ENCODE measurements at places on chromosomes 6 and 20.

DNA sequence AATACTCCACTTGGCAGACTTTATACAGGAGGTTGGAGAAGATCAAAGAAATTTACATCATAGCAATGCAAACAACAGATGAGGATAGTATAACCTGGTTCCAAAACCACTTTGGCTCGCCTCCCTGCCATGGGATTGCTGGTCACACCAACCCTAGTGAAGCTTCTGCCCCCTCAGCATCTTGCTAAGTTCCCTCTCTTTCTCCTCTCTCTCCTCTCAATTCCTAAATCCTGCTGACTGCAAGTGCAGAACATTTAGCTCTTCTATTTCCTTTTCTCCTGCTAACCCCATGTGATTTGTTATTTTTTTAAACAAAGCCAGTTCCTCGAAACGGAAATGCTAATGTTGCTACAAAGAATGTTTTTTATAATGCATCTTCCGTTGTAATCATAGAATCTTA is 50.3 kb upstream of the LY86 start:
- no peak for DNase-seq

DNA sequence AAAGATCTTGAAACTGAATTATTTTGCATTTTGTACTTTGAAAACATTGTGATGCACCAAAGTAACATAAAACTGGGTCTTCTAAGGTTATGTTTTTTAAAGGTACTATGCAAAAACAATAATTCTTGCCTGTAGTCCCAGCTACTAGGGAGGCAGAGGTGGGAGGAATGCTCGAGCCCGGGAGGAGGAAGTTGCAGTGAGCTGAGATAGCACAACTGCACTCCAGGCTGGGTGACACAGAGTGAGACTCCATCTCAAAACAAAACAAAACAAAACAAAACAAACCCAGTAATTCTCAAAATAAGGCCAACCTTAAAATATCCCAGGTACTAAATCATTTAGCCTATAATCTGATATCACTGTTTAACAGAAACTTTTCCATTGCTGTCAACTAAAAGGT is 269.6 kb downstream of the KHDC1L start:
- DNase-seq: no peak

DNA sequence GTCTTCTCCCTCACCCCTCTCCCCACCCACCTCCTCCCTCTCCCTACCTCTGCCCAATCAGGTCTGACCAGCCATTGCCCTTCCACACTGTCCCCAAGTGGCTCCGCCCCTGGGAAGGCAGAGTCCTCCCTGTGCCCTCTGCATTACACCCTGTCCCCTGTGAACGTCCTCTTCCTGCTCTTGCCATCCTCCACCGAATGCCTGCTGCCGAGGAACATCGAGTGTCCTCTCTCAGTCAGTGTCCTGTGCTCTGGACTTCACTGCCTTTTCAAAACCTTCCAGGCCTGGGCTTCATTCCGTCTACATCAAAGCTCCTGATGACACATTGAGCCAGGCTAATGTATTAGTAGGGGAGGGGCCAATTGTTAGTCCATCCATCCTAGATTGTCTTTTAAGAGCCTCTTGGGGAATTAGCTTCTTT is 3.3 kb upstream of the PACSIN1 start:
- DNase-seq: no peak

DNA sequence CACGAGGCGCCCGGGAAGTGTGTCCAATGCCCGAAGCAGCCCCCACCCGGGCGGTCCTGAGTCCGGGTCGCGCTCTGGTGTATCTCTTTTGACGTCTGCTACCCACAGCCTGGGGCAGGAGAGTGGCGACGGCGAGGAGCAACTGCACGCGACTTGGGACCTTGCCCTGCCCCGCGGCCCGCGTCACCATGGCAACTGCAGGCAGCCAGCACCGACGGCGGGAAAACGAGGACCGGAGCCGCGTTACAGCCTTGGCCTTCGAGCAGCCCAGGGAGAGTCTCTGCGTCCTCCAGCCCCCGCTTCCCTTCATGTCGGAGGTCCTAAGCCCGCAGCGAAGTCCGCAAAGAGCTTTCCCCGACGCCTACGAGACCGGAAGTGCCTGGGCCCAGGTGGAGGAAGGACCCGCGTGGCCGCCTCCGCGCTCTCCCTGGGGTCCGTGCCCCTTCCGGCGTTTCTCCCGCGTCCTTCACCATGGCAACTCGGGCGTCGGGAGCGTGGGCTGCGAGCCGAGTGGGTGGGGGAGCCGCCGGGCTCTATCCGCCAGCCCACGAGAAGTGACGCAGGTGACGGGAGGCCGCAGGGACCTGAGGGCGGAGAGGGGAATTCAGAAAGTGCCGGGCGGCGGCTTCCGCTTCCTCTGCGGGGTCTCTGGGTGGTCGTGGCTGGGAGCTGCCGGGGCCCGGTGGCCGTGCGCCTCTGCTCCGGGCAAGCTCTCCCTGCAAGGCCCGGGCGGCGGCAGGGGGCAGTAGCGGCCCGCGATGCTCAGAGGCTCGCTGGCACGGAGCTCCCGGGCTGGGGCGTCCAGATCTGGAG is 88.6 kb upstream of the TGM3 start:
- DNase-seq: peak; percentile 88

DNA sequence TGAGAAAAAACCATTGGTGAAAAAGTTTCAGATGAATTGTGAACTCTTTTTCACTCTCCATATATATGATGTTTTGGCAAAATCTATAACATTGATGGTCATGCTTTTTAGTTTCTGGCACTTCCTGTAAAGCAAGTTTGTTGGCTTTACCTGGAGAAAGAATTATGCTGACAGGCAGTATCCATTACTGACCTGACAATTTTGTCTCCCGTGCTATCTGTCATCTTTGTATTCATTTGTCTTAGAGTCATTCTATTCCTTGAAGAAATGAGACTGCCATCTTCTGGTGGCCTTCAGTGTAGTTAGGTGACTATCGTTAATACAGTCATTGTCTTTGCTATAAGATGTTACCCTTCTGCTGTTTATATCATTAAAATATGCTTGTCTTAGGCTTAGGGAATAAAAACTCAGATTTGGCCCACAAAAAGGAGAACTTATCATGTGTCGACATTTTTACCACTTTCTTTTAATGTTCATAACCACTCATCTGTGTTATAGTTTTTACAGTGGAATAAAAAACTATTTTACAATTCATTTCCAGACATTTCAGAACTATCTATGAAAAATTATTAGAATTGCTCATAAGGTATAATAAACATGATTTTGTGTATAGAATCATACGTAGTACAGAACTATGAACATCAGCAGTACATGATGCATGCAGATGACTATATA is 707.0 kb downstream of the EPM2A start:
- peak; percentile 45 for DNase-seq

- DNase-seq: no peak
Measured at GRCh38 chr6:119261944-119262284, 87.6 kb downstream of the MAN1A1 start.

GRCh38 chr6:170152989-170153388 is 137.9 kb downstream of the DLL1 start:
- DNase-seq: no peak

- no peak for DNase-seq
Measured at GRCh38 chr6:16320533-16321340, 82.3 kb downstream of the GMPR start.

- no peak for DNase-seq
Measured at GRCh38 chr6:56938649-56939191, 16.2 kb upstream of the BEND6 start.

GRCh38 chr6:144007478-144008119 is 460 bp downstream of the PLAGL1 start:
- DNase-seq: peak; percentile 37

GRCh38 chr20:49318430-49319207 is 40.8 kb upstream of the ZNFX1 start:
- no peak for DNase-seq

DNA sequence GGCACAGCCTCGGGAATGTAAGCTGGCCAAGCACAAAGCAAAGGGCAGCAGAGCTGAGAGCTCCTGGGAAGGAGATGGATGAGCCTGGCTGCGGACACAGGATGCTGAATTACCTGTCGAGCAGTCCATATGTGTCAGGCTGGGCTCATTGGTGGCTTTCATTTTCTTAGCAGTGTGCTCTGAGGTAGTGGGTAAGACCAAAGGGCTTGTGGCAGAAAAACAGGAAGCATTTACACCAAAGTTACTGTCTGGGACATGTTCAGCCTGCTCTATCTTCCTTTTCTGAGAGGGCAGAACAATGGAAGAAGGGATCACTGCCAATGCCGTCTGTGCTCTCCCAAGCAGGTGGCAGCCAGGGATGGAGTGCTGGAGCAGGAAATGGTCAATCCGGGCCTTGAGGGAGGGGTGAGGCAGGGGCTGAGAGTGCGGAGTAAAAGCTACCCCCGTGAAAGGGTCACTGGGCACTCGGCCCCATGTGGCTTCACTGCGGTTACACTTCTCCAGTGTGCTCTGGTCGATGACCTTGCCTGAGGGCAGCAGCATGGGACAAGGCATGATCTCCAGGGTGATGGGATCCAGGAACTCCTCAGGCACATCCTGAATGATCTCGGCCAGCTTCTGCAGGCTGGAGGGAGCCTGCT is 36.9 kb upstream of the AVP start:
- no peak for DNase-seq

- no peak for DNase-seq
Measured at GRCh38 chr20:60302875-60303274, 344.7 kb downstream of the CDH26 start.

DNA sequence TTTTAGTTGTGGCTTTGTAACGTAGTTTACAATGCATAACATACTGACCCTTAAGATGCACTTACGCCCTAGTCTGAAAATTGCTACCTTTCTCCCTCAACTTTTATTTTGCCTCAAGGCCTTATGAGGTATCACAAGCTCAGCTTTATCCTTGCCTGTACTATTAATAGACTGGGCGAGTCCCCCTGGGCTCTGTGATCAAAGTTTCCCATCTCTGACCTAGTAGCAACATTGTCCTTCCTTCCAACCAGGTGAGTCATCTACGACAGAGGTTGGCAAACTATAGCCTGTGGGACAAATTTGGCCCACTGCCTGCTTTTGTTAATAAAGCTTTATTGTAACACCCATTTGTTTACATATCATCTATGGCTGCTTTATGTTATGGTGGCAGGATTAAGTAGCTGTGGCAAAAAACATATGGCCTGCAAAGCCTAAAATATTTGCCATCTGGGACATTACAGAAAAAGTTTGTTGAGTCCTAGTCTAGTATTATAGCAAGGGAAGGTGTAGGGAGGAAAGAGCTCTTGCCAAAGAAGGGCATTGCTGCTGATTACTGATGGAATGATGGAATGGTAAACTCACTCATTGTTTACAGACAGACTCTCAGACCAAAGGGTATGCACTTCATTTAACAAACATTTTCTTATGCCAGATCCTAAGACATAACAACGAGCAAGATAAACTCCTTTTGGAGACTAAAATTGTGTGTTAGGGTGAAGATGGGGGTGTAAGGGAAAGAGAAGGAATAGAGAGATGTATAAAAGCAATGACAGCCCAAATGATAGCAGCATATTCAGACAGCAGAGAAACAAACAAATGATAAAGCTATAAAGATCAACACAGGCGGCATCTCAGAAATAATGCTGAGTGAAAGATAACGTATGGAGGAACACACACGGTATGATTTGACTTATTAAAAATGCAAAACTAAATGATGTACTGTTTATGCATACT is 74.2 kb downstream of the SLC22A23 start:
- no peak for DNase-seq

DNA sequence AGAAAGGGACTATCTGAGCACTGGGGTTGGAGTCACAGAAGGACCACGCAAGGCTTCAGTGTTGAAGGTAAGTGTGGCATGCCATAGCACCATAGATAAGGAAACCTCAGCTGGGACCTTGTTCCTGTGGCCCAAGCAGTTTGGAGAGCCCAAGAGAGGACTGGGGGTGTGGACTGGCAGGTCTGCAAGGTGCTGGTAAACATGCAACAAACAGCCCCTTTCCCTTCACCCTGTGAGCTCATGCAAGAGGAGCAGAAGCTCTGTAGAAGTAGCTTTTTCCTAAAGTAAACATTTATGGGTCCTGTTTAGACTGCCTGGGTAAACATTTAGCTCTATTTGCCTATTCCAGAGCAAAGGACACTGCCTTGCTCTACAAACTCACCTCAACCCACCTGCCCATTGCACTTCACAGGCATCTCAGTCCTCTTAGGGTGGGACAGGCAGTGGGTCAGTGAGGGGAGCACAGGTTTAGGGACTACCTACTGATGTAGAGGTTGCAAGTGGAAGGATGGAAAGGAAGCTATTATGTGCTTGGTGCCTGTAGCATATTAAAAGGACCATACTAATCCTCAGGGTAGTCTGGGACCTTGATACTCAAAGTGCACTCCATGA is 12.0 kb downstream of the ZSCAN31 start:
- DNase-seq: no peak

DNA sequence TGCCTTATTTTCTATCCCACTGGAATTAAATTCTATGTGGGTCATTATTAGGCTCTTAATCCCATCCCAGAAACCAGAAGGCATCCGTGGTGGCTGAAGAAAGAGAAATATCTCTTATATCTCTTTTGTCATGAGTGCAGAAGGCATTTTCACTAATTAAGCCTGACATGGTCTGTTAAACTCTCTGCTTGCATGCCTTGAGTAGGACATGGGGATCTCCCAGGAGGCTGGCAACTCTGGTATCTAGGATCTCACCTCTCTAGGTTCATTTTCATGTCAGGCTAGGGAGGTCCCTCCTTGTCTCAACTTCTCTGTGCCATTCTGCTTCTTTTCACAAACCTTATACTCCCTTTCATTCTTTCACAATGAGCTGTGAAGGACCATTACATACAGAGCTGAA is 25.3 kb upstream of the GPR63 start:
- DNase-seq: no peak

DNA sequence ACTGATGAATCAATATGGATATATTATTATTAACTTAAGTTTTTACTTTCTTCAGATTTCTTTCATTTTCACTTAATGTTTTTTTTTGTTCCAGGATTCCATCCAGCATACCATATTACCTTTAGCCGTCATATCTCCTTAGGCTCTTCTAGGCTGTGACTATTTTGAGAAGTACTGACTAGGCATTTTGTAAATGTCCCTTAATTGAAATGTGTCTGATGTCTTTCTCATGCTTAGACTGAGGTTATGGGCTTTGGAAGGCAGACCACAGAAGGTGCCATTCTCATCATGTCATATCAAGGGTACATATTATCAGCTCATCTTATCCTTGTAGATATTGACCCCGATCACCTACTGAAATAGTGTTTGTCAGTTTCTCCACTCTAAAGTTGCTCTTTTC is 101.3 kb downstream of the FOXO3 start:
- no peak for DNase-seq

DNA sequence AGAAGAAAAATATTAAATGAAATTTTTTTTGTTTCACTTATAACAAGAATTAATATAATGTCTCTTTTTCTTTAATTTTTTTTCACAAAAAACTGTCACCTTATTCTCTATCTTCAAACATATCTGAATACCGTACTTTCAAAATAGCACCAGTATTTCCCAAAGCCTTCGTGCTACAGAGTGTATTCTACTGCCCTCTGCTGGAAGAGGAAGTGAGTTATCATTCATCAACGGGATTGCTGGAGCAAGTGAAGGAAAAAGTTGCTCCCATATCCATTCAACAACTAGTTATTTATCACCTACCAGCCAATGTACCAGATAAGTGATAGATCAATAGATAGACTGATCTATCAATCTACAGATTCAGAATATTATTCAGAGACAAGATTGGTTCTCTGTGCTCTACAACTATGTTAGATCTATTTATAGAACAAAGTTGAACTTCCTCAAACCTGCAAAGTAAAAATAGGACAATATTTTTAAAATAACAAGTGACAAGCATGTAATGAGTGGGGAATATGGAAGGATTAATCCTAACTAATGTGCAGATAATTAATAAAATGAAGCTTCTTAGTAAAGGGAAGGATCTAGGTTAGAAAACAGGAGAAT is 26.7 kb upstream of the TFAP2B start:
- DNase-seq: peak; percentile 28

Data from GM13976 (cell line).